HS-27A (cell line): ENCODE measurements at places on chromosomes 1 and 21.

DNA sequence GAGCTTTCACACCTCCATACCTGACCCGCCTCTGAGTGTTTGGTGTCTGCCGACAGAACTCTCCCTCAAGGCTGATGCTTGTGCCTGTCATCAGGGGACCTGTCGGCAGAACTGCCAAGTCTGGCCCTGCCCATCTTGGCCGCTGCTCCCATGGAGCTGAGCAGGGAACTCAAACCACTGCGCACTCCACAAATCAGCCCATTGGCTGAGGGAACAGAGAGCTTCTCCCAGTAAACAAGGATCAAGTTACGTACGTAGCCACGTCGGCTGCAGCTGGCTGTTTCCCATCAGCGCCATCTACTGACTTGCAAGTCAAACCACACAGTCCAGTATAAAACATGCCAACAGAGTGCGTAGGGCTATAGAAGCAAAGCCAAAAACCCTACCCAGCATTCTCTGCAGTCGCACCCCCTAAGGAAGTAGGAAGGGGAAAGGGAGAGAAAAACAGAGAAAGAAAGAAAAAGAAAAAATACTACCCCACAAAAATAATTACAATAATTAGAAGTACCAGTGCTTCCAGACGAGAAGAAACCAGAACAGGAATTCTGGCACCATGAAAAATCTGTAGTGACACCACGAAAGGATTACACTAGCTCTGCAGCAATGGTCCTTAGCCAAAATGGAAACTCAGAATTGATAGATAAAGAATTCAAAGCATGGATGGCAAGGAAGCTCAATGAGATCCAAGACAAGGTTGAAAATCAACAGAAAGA is 13.1 kb downstream of the KRTAP13-1 start:
- peak; percentile 27 for DNase-seq

DNA sequence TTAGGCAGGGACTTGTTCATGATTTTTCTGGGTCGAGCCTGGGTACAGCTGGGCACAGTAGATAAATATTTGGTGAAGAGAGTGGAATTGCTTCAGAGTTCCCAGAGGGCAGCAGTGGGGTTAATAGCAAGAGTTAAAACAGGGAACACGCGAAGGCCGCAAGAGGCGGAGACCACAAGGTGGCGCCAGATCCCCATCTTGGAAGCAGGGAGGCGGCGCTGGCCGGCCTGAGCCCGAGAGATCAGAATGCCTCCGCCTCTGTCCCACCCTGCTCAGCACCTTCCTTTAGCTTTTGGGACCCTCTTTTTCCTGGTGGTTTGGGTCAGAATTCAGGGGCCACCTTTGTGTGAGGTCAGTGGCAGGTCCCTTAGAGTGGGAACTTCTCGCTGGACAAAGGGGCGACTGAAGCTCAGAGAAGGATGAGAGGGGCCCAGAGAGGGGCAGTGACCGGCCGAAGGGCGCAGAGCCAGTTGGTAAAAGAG is 6.5 kb upstream of the PADI2 start:
- peak; percentile 76 for DNase-seq

DNA sequence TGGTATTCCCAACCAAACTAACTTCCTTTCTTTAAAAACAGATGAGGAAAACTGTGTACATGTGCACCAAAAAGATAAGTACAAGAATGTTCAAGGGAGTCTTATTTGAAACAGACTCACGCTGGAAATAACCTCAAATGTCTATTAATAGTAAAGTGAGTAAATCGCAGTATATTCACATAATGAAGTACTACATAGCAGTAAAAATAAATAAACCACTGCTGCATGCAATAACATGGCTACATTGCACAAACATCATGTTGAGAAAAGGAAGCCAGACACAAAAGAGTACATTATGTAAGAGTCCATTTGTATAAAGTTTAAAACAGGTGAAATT is 5.2 kb upstream of the DENND2D start:
- DNase-seq: no peak

DNA sequence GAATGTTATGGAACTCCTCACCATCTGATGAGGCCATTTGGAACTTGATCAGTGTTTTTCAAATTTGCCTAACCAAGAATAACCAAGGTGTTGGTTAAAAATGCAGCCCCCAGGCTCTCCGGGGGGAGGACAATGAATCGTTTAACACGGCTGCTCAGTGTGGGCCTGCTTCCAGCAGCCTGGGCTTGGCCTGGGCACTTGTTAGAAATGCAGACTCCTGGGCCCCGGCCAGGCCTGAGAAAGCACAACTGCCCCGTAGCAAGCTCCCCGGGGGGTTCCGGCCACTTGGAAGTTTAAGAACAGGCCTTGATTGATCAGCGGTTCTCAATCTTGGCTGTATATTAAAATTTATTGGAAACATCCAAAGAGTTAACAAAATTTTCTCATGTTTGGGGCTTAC is 22.8 kb upstream of the C2CD2 start:
- DNase-seq: no peak

- DNase-seq: no peak
Measured at GRCh38 chr21:29639366-29640079, 300.3 kb downstream of the GRIK1 start.

- no peak for DNase-seq
Measured at GRCh38 chr1:95742591-95743089, 508.6 kb downstream of the RWDD3 start.
